ENCODE measurements at places on chromosomes 1 and 21.

DNA sequence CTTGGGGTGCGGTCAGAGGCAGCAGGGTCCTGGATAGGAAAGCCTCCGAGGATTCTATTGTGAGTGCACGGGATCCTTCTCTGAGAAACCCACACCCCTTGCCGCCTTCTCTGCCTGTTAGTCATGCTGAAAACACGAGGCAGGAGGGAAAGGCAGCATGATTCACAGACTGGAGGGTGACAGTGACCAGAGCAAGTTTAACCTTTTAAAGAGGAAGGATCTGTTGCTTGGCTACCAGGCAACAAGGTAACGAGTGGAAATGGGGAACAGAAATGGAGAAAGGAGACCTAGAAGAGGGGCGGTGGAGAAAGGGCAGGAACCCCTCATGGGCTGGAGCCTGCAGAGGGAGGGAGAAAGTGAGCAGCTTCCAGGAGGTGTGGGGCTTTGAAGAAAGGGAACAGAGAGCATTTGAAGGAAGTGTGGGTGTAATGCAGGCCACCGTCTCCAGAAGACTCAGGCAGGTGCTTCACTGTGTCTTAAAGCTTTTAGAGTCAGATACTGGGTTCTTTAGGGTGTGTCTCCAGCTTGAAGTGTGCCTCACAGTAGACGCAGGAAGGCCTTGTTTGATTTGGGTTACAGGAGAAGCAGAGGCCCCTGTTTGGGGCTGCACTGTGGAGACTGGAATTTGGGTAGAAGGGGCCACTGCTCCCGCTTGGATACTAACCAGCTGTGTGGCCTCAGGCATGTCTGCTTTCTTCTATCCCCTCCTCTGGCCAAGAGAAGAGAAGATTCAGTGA lies 19.1 kb downstream of the OPTC start:
- no peak for DNase-seq

DNA sequence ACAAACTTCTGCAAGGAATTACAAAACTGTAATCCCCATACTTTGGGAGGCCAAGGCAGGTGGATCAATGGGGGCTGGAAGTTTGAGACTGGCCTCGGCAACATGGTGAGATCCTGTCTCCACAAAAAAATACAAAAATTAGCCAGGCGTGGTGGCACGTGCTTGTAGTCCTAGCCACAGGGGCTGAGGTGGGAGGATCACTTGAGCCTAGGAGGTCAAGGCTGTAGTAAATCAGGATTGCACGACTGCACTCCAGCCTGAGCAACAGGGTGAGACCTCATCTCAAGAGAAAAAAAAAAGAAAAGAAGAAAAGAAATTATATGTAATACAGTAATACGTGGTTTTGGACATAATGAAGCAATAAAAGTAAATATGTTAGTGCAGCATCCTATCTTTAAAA lies 138.2 kb downstream of the COP1 start:
- DNase-seq: no peak

- no peak for DNase-seq
Observed at GRCh38 chr1:38360807-38361206, 314.2 kb upstream of the POU3F1 start.

GRCh38 chr1:1033009-1033587 lies 13.2 kb downstream of the AGRN start:
- DNase-seq: peak; percentile 87

- DNase-seq: no peak
Observed at GRCh38 chr1:102107441-102107840, 110.7 kb upstream of the OLFM3 start.

- no peak for DNase-seq
Observed at GRCh38 chr1:237507005-237507404, 383.7 kb downstream of the ZP4 start.

DNA sequence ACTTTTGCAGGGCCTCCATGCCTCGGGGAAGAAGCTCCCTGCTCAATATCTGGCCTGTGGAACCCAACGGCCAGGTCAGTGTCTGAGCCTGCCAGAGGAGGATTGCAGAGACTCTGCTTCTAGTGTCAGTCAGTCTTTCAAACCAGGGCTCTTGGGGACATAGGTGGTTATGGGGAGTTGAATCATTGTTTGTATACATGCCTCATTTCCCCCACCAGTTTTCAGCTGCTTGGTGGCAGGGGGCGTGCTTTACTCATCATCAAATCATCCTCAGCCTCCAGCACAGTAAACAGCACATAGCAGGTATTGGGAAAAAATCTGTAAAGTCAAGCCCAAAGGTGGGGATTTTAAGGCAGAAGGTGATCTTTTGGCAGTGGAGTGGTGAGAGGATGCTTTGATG lies 17.4 kb upstream of the FAM89A start:
- DNase-seq: no peak

DNA sequence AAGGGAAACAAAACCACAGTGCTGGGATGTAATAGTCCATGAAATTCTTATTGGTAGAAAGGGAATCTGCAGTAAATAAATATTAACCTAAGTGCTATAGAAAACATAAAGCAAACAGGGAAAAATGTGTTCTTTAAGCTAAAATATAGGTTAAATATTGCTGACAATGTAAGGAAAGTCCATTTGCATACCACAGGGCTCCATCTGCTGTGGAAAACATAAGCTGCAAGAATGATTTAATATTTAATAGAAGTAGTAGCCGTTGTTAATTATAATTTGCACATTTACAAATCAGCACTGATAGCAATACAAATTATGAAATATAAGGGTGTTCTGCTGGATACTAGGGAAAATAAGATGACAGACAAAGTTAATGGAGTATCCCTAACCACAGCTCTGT lies 444.9 kb upstream of the PKN2 start:
- DNase-seq: no peak

GRCh38 chr1:109793089-109793485 lies 29.4 kb upstream of the EPS8L3 start:
- no peak for DNase-seq

GRCh38 chr21:33644383-33645074 lies 2.2 kb downstream of the ITSN1 start:
- no peak for DNase-seq

GRCh38 chr1:63277195-63278192 lies 44.9 kb upstream of the FOXD3 start:
- no peak for DNase-seq

GRCh38 chr1:59110271-59110670 lies 186.6 kb upstream of the FGGY start:
- DNase-seq: no peak

DNA sequence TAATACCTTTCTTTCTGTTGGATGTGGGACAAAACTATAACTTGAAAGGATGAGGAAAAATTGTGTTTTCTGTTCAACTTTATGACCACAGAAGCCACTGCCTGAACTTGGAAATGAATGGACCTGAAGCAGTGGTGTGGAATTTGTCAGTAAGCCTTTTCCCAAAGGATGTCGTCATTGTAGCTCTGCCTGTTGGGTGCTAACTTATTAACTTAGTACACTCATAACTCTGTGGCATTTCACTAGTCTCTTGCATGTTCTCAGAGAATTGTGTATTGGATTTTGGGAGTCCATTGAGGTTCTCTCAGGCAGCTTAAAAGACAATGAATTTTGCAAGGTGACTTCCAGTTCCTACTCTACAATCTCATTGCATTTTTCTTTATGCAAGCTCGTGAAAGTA lies 49.6 kb downstream of the KCNK2 start:
- DNase-seq: no peak

DNA sequence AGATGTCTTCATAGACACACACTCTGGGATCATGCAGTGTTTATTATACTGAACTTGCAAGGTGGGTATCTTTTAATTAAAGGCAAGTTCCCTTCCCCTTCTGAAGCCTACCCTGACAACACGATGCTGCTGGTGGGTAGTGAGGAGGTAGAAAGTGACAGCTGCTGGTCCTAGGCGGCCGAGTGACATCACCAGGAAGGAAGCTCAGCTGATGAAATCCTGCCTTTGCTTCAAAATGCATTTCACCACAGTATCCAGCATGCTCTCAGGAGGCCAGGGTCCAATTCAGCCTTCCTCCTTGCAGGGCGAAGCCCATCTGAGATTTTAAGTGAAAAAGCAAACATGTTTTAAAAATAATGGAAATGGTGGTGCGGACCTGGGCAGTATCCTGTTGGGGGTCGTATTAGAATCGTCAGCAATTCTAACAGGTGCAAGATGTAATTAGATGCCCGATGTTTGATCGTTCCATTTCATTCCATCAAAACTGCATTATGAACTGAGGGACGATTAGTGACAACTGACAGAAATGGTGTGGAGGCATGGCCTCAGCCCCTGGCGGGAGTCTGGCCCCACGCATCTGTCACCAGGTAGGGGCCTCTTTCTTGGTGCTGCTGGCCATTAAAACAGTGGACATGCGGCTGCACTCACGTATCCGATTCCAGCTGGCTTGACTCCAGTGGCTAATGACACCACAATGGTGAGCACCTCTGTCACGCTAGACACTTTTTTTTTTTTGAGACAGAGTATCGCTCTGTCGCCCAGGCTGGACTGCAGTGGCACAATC lies 324.8 kb upstream of the C1orf174 start:
- DNase-seq: no peak

DNA sequence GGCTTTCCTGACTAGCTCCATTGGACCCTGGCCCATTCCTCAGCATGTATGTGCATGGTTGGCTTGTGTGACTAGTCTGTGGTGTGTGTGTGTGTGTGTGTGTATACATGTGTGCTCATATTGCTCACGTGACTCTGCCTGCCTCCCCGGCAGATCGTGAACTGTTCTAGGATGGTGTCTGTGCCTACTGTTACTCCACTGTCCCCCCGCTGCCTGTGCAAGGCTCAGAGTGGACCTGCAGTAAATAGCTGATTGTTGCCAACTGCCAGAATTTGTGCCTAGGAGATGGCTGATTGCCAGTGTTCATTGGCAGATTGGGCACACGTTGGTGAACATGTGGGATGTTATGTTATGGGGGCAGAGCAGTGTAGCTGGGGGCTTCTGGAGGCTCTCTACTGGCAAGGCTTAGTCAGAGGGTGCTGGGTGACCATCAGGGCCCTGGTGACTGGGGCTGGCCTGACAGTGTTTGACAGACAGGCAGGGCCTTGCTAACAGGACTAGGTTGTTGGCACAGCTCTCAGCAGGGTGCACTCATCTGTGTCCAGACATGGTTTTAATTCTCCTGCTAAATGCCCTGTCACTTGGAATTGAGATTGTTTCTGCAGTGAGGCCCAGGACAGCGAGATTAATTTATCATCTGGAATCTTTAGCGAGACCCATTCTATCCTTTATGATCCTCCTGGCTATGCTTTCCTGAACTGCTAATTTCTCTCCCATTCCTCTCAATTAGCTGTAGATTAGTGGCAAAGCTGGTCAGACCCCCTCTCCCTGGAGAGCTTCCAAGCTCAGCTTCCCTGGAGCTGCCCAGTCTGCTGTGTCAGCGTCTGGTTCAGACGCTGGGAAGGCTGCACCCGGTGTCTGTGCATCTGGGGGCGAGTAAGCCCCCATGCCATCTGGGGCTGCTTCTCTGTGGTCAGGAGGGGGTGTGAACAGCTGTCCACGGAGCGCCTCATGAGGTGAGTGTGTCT lies 20.8 kb downstream of the SLC6A17 start:
- DNase-seq: no peak

Measured in activated T-helper 9 cell treated with anti-CD3 and anti-CD28 coated beads, Interleukin-2, amount 50 U/mL, for 16 hours (primary cell).